ENCODE measurements at places on chromosomes 13 and 19.

DNA sequence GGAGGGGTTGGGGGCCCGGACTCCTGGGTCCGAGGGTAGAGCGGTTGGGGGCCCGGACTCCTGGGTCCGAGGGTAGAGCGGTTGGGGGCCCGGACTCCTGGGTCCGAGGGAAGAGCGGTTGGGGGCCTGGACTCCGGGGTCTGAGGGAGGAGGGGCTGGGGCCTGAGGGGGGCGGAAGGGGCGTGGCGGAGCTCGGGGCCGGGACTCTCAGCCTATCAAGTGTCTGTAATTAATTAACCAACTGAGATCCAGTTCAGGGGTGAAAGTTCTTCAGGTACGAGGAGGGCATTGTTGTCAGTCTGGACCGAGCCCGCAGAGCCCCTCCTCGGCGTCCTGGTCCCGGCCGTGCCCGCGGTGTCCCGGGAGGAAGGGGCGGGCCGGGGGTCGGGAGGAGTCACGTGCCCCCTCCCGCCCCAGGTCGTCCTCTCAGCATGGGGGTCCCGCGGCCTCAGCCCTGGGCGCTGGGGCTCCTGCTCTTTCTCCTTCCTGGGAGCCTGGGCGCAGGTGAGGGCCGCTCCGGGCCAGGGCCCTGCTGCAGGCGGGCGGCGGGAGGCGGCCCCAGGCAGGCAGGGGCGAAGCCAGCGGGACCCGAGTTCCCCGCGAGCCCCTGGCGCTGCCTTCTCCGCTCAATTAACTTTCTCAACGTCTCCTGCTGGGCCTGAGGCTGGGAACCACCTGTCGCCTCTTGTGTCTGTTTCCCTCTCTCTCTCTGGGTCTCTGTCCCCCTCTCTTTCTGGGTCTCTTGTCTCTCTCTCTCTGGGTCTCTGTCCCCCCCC, 697 bp downstream of the FCGRT start:
- no peak for DNase-seq

DNA sequence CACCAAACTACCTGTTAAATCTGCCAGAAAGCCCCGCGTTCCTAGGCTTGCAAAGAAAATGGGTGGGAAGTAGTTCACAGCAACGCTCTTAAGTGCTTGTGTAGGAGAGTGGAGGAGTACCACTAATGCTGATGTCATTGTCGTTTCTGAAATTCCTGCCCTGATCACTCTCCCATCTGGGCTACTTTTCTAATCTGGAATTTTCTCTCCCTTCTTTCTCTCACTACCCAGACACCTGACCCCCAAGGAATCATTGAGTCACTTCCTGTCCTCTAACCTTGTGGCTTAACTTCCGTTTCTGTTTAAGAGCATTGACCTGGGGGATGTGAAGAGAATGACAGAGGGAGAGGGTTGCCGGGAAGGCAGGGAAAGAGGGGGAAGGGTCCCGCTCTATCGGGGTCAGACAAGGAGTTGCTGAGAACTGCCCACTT, 98.7 kb downstream of the STARD13 start:
- no peak for DNase-seq

- peak; percentile 61 for DNase-seq
These were observed 12.4 kb downstream of the PRKD2 start for GRCh38 chr19:46704379-46705076.

- DNase-seq = no peak
These were observed 2.1 kb downstream of the ZNF575 start for GRCh38 chr19:43534816-43535761.

- DNase-seq = no peak
These were observed 36.5 kb downstream of the SIPA1L3 start for GRCh38 chr19:37943480-37943879.

DNA sequence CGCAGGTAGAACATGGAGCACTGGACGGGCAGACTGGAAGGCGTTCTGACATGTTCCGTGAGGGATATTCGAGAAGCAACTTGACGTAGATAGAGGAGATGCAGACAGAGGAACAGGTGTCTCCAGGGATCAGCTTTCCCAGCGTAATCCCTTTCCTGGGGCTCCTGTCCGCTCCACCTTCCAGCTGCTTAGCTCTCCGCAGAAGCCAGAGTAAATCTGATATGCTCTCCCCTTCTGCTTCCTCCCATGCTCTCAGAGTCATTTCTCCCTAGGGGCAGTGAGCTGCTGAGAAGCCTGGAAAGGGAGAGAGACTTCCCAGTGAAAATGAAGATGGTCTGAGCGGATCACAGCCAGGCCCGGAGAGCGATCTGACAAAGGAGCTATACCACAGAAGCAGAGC, 23.0 kb upstream of the OLFM4 start:
- DNase-seq = no peak

DNA sequence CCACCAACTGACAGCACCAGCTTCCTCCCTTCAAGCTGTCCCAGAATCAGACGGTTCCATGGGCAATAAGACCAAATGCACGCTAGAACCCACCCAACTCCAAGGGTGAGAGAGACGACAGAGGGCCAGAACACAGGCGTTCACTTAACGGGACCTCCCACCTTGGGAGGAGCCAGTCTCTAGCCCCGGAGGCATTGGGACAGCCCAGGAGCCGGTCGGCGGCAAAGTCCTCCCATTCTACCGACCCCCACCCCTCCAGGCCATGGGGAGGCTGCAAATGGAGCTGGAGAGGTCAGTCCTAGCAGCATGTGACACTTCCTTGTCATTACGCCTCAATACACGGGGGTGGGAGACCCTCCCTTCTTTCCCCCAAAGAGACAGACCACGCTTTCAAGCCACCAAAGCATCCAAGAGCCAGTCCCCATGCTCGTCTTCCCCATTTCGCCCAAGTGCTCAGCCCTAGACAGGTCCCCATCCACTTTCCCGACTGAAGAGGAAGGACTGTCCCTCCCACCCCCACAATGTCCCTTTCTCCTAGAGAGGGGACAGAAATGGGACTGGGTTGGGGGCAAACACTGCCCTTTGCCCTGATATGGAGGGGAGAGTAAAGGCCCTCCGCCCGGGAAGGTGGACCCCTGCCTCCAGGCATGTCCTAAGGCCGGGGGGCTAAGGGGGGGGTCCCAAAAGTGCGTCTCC, 964 bp downstream of the KHSRP start:
- no peak for DNase-seq

- peak; percentile 27 for DNase-seq
These were observed 21.7 kb downstream of the CEACAM21 start for GRCh38 chr19:41597600-41598041.

DNA sequence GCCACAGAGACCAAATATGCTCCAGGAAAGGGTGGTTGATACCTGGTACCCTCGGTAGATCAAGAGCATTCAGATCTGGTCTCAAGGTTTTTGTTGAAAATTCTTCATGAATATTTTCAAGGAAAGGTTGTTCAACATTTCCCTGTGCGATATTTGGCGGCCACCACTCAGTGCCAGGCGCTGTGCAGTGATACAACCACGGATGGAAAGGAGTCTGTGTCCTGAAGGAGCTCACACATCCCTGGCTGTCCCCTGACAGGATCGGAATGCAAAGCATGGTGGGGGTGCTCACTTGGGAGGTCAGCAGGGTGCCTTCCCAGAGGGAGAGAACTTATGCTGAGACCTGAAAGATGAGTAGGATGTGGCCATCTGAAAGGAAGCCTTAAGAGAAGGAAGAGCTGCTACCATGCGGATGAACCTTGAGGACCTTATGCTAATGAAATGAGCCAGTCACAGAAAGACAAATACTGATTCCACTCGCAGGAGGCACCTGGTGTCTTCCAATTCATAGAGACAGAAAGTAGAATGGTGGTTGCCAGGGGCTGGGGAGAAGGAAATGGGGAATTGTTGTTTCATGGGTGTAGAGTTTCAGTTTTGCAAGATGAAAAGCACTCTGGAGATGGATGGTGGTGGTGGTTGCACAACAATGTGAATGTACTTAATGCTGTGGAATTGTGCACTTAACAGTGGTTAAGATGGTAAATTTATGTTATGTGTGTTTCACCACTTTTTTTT, 41.6 kb downstream of the HSPH1 start:
- DNase-seq = no peak

GRCh38 chr19:41851456-41851855, 6.6 kb downstream of the DMRTC2 start:
- DNase-seq = no peak

GRCh38 chr13:70394031-70394548, 285.8 kb upstream of the KLHL1 start:
- DNase-seq = no peak

- DNase-seq = peak; percentile 19
These were observed 3.6 kb upstream of the CEACAM3 start for GRCh38 chr19:41792513-41793413.

DNA sequence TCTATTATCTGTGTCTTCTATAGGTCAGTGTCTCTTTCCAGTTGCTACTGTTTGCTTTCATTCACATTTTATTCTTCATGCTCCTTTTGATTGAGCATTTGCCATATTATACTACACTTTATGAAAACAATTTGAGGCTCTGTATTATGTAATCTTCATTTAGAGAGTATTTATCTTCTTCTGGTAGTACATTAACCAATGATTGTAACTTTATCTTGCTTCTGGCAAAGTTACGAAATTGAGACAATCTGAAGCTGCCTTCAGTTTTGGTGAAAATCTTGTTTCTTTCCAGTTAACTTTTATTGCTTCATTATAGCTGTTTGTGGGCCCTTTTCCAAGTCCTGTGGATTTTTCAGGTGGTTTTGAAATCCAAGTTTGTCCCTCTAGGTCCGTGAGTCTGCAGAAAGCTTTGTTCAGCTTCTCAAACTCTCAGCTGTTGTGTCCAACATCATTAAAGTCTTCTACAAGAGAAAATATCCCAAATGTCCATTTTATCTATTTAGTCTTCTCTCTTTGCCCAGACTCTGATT, 1255.4 kb upstream of the SPRY2 start:
- DNase-seq = no peak

DNA sequence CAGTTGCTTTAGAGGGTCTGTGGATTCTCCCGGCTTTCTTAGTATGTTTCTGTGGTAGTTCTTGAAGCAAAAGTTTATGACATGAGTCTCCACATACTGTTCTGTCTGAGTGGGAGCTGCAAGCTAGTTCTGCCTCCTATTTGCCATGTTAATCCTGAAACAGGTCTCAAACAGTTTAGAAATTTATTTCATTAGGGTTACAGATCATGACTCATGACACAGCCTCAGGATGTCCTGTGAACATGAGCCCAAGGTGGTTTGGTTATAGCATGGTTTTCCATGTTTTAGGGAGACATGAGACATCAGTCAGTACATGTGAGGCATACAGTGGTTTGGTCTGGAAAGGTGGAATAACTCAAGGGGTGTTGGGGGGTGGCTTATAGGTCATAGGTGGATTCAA, 77.5 kb downstream of the FNDC3A start:
- DNase-seq = no peak

DNA sequence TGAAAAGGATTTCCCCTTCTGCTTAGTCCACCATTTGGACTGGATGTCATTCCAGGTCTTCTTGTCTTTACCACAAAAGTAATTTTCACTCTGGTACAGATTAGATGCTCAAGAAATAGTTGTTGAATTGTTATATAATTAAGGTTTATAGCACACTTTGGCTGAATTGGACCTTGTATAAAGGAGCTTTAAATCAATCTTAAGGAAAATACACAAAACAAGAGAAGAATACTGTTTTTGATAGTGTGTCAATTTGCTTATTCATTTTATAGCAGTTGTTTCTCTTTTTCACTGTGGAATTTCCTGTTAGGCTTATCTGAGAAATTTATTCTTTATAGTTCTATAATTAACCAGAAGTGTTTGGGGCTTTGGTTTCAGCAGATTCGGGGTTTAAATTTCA, 62.7 kb upstream of the TDRD3 start:
- DNase-seq = no peak

GRCh38 chr13:99501848-99502301, 603 bp downstream of the TM9SF2 start:
- DNase-seq = no peak

GRCh38 chr19:51706296-51706695, 13.2 kb downstream of the SPACA6 start:
- no peak for DNase-seq

DNA sequence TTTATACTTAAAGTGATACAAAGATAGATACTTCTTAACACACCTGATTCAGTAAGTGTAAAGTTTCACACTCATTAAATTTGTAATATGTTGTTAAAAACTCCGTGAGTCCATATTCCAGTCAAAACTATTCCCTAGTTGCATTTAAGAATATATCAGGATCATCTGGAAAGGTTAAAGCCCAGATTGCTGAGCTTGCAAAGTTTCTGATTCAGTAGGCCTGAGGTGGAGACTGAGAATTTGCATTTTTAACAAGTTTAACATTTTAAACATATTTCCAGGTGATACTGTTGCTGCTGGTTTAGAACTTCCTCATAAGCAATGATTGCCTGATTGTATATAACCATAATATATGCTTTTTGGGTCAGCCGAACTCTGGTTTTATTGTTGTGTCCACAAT, 1998.6 kb upstream of the PCDH20 start:
- no peak for DNase-seq

- DNase-seq = no peak
These were observed 18.1 kb upstream of the POU2F2 start for GRCh38 chr19:42150364-42150763.

DNA sequence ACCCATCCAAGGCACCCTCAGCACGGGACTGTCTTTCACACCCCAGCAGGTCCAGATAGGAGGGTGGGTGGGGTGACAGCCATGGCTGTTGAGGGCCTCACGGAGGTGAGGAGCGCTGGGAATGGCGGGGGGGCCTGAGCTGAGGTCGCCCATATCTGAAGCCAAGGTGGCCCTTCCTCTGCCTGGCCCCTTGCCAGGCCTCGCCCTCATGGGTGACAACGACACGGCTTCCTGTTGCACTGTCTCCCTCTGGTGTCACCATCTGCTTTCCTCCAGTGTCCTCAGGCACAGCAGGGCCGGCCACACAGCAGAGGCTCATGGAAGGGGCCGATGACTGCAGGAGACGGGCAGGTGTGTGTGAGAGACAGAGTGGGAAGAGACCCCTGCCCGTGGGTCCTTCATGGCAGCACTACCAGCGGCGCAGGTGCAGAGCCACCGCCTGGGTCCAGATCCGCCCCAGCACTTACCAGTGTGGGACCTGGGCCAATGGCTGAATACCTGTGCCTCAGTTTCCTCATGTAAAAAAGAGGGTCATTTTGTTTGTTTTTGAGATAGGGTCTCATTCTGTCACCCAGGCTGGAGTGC, 8.1 kb upstream of the NKPD1 start:
- DNase-seq = no peak

GRCh38 chr19:4669723-4670480, at the start of gene MYDGF:
MYDGF (minus strand) TSS chr19:4670342; CDS start chr19:4670334, 8 bp downstream.
- DNase-seq = peak; percentile 89

- no peak for DNase-seq
These were observed 1.0 kb downstream of the CDC16 start for GRCh38 chr13:114235697-114236096.
